Activated naive CD8-positive, alpha-beta T cell treated with anti-CD3 and anti-CD28 coated beads, Interleukin-2, amount 50 U/mL, for 24 hours (primary cell): ENCODE measurements at places on chromosomes 6 and 20.

- no peak for DNase-seq
- no peaks in the 10 kb centered on the region for H3K27me3 ChIP-seq
- H3K36me3 ChIP-seq = no peaks in the 10 kb centered on the region
- H3K4me3 ChIP-seq = no peak overlapping the region
- H3K27ac ChIP-seq = no peak overlapping the region
- H3K4me1 ChIP-seq = no peaks in the 10 kb centered on the region
Observed at GRCh38 chr20:15204234-15204633, 866.8 kb upstream of the FLRT3 start.

GRCh38 chr6:56374841-56375369, 127.5 kb upstream of the COL21A1 start:
- no peaks in the 10 kb centered on the region for H3K27me3 ChIP-seq
- H3K4me1 ChIP-seq = peaks cover 3% of the 10 kb centered on the region
- no peak overlapping the region for H3K27ac ChIP-seq
- no peak for DNase-seq
- H3K36me3 ChIP-seq = no peaks in the 10 kb centered on the region

DNA sequence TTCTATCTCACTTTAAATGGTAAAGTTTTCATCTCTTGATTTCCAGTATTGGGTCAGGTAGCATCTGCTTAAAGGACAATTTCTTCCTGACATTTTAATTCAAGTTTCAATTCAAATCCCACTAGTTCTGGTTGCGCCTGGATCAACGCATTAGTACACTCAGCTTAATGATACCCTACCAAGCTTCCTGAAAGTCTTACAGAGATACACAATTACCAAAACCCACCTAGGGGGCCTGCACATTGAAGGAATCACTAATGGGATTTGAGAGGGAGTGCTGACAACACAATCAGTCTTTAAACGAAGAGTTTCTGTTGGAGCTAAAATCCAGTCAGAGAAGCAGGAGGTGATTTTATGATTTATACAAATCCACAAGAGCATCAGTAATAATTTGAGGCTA, 293.0 kb downstream of the PHF3 start:
- no peaks in the 10 kb centered on the region for H3K36me3 ChIP-seq
- H3K4me1 ChIP-seq = no peaks in the 10 kb centered on the region
- DNase-seq = no peak
- H3K27me3 ChIP-seq = no peaks in the 10 kb centered on the region
- no peak overlapping the region for H3K27ac ChIP-seq
- H3K4me3 ChIP-seq = no peak overlapping the region

DNA sequence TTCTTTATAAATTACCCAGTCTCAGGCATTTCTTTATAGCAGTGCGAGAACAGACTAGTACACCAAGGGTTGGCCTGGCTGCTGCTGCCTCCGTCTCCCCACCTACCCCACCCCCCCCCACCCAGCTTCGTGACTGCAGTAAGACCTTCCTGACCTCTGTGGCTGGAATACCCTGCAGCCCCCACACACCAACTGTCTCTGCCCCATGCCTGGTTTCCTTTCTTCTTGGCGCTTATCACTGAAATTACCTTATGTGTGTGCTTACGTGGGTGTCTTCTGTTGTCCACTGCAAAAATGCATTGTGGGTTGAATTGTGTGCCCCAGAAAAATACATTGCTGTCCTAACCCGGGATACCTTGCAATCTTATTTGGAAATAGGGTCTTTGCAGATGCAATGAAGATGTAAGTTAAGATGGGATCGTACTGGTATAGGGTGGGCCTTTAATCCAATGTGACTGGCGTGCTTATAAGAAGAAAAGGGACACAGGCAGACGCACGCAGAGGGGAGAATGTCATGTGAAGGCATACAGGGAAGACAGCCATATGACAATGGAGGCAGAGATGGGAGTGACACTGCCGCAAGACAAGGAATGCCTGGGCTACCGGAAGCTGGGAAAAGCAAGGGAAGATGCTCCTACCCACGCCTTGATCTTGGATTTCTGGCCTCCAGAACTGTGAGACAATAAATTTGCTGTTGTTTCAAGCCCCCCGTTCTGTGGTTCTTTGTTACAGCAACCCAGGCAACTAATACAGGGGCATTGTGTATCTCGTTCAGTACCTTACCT, 15.4 kb downstream of the SYNJ2 start:
- DNase-seq = no peak
- H3K36me3 ChIP-seq = peaks cover 8% of the 10 kb centered on the region
- no peak overlapping the region for H3K27ac ChIP-seq

- DNase-seq = no peak
- H3K4me1 ChIP-seq = no peaks in the 10 kb centered on the region
- H3K27ac ChIP-seq = no peak overlapping the region
- H3K36me3 ChIP-seq = peaks cover 32% of the 10 kb centered on the region
- H3K27me3 ChIP-seq = no peaks in the 10 kb centered on the region
- H3K4me3 ChIP-seq = no peak overlapping the region
Observed at GRCh38 chr6:111027219-111027618, 45.4 kb downstream of the RPF2 start.

DNA sequence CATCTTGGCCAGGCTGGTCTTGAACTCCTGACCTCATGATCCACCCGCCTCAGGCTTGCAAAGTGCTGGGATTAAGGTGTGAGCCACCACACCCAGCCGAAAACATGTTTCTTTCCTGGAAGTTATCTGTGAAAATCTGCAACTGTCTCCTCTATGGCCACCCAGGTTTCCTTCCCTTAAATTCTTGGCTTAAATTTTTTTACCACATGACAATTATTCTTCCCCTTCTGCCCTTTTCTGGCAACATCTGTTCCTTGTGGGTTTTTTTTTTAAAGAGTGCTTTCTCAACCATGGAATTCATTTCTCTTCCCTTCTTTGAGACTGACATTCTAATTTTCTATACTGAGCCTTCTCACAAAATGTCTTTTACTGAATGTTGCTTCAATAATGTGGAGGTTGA, 59.6 kb downstream of the DOK5 start:
- H3K4me1 ChIP-seq = no peaks in the 10 kb centered on the region
- H3K27ac ChIP-seq = no peak overlapping the region
- H3K4me3 ChIP-seq = no peak overlapping the region

GRCh38 chr6:64712606-64713005, 994.4 kb downstream of the EYS start:
- H3K36me3 ChIP-seq = no peaks in the 10 kb centered on the region
- H3K27ac ChIP-seq = no peak overlapping the region
- no peaks in the 10 kb centered on the region for H3K27me3 ChIP-seq
- no peaks in the 10 kb centered on the region for H3K4me1 ChIP-seq

GRCh38 chr6:44572346-44572745, 184.8 kb downstream of the CDC5L start:
- H3K27me3 ChIP-seq = peaks cover 8% of the 10 kb centered on the region
- no peak overlapping the region for H3K4me3 ChIP-seq

DNA sequence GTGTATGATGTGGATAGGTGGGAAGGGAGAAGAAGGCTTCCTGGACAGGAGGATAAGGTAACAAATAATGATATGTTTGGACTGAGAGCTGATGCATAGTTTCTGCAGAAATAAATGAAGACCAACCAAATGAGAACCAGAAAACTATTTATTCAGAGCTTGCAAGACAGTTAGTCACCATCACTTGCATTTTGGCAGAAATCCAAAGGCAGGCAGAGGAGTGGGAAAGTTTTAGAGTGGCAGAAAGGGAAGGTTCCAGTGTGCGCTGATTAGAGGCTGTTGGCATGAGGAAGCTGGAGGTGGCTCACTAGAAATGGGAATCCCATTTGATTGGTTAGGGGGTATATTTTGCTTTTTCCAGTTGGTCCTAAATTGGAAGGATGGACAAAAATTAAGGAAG, 13.0 kb upstream of the F13A1 start:
- peaks cover 20% of the 10 kb centered on the region for H3K4me1 ChIP-seq
- no peaks in the 10 kb centered on the region for H3K36me3 ChIP-seq
- no peak overlapping the region for H3K27ac ChIP-seq
- H3K4me3 ChIP-seq = no peak overlapping the region
- DNase-seq = no peak
- H3K27me3 ChIP-seq = peaks cover 4% of the 10 kb centered on the region

- no peak overlapping the region for H3K27ac ChIP-seq
- H3K4me1 ChIP-seq = peaks cover 37% of the 10 kb centered on the region
- H3K4me3 ChIP-seq = no peak overlapping the region
- DNase-seq = no peak
- H3K27me3 ChIP-seq = peaks cover 2% of the 10 kb centered on the region
- H3K36me3 ChIP-seq = no peaks in the 10 kb centered on the region
Observed at GRCh38 chr6:105785066-105785811, 300.9 kb upstream of the PRDM1 start.

- H3K36me3 ChIP-seq = no peaks in the 10 kb centered on the region
- DNase-seq = peak; percentile 36
- peak overlapping the region; percentile 29 for H3K4me3 ChIP-seq
- H3K4me1 ChIP-seq = peaks cover 14% of the 10 kb centered on the region
- no peak overlapping the region for H3K27ac ChIP-seq
Observed at GRCh38 chr20:63740627-63741353, 1.2 kb downstream of the SLC2A4RG start.

DNA sequence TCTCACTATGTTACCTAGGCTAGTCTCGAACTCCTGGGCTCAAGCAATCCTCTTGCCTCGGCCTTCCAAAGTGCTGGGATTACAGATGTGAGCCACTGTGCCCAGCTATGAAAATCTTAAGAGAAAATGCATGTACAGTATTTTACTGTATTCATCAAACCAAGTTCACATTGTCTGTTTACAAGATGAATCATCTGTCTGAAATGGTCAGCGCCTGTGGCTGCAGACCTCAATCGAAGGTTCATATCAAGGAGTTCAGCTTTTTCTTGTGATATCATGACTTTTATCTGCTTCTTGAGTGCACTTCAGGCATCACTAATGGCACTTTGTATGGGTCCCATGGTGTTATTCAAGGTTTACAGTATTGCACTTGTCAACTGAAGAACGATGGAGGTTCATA, 155.1 kb downstream of the SLC16A10 start:
- H3K27me3 ChIP-seq = no peaks in the 10 kb centered on the region
- DNase-seq = no peak
- no peak overlapping the region for H3K27ac ChIP-seq
- no peaks in the 10 kb centered on the region for H3K36me3 ChIP-seq
- H3K4me3 ChIP-seq = no peak overlapping the region
